ENCODE measurements at places on chromosomes 5 and 9.

- DNase-seq, result peak; percentile 86
Observed at GRCh38 chr5:180670586-180671359, 21.4 kb upstream of the FLT4 start.

DNA sequence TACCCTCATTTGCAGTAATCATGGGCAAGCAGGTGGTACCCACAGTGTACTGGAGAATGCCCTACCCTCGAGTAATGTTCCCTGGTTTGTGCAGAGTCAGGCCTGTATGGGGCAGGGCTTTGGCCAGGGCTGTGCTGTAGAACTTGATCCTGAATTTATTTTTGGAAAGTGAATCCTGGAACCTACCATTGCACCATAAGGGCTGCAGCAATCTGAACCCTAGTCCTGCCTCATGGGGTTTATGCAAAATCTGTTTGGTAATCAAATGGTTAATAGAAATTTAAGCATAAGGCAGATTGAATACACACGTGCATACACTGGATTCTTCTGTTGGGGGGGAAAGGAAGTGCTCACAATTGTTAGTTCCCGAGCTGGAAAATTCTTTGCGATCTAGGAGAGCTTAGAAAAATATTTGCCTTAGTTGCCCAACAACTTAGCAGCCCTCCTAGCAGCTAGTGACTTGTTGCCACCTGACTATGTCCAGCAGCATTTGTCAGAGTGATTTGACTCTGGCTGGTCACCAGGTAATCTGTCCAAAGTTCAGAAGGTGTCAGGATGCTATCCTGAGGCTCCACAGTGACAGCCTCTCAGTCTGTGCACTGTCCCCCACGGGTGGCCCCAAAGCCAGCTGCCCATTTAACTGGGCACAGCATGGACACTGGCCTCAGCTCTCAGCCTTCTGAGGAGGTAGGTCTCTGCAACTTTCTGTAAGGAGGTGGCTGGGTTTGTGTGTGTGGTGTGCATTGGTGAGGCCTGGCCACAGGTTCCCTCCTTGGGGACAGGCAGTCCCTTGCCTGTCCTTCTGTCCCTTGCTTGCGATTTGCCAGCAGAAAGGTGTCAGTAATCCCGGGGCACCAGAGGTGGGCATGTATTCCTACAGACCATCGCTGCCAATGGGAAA is 8.3 kb downstream of the MVB12B start:
- DNase-seq, result peak; percentile 91

DNA sequence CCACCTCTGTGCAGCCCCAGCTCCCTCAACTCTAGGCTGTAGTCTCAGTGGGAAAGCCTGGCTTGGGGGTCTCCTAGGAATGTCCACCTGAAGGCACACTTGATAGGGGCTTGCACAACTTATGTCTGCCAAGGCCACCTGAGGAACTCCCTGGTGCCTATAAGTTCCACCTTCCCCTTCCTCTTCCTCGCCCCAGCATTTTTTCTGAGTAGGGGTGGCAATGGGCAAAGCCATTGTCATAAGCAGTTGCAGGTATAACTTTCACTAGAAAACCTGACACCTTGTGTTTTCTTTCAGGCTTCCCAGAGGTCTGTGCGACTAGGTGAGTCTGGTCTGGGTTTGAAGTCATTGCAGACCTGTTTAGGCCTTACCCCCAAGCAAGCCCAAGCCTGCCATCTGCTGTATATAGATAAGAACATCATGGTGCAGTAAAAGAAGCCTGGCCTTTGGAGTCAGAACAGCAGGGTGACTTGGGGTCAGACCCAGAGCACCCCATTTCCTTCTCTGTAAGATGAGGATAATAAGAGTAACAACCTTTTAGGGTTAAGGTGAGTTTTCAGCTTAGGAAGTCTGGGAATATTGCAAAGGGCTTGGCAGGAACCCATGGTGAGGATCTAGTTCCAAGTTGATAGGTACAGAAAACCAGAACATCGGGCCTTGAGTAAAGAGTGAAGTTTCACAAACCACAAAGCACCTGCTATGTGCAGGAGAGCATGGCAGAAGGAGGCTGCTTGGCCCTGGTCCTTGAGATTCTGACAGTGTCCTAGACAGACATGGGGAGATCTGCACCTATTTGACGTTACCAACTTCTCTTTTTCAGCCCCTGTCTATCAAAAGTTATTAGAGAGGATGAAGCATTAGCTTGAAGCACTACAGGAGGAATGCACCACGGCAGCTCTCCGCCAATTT is 33.8 kb downstream of the TGFBI start:
- DNase-seq, result peak; percentile 76

DNA sequence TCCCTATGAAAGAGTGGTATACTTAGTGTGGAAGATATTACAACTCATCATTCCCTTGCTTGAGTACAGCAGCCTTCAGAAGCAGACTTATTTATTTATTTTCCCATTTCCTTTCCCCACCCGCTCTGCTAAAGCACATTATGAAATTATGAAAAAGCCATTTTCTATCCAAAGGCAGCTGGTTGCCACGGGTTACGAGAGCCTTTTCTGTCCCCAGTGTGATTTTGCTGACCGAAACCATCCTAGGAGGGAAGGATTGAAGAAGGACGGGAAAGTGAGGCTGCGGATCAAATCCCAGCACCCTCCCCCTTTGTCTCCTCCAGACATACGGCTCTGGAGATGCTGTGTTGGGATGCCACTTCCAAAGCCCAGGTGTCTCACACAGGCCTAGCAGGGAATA is 246.9 kb downstream of the TLR4 start:
- no peak for DNase-seq

- DNase-seq, result no peak
Observed at GRCh38 chr5:145787507-145787906, 47.6 kb downstream of the PRELID2 start.

DNA sequence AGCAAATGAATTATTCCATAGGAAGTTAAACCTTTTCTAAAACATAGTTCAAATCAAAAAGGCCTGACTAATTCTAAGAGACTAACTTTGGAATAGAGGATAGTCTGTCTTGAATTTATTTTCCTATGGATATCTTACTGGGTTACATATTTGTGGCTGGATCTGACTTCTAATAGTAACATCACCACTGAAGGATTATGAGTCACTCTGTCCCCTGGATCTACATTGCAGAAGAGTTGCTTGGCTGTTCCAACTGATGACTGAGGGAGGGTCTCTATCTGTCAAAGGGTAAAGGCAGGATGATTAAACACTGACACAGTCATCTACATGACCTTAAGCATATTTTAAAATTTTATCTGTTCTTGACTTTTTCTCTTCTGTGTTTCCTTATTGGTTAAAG is 119.6 kb upstream of the FST start:
- peak; percentile 40 for DNase-seq

- DNase-seq, result no peak
Observed at GRCh38 chr5:72407541-72407940, 87.4 kb downstream of the PTCD2 start.

DNA sequence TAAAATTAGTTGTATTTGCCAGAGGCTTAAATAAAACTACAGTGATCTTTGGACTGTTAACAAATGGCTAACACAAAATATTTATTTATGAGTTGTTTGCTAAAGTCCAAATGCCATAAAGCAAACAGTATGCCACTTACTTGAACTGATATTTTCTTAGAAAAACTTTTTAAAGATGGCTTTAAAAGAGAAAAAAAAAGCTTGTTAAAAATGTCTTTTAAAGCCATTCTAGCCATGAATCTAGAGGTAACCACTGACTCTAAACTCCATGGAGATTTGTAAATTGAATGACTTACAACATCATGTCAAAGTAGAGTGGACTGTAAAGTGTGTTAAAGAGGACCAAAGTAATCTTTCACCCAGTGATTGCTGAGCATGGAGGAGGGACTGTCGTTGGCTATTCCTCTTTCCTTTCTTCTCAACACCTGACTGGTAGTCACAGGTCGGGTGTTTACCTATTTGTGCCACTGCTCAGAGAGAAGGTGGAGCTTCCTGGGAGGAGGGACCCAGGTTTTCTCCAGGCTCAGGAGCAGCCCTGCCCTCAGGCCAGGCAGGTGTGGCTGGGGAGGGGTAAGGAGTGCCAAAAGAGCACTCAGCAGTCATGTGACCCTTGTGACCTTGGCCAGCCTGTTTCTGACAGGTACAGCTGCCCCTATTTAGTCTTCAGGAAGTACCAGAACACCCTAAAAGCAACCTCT is 69.1 kb upstream of the TJP2 start:
- DNase-seq, result no peak

- peak; percentile 20 for DNase-seq
Observed at GRCh38 chr5:64744914-64745313, 23.6 kb downstream of the SREK1IP1 start.

GRCh38 chr9:80932947-80933780 is 756.2 kb downstream of the TLE1 start:
- no peak for DNase-seq

Data from dermis blood vessel endothelial cell (primary cell).